Neural crest cell (in vitro differentiated cells): ENCODE measurements at places on chromosomes 3 and 15. TPM values are rescaled to one million over a fixed set of nuclear protein-coding genes. Genes with fewer than 3 reads are reported as not detected.
A peak's percentile ranks its signal among the peaks of the same experiment; 100 is the strongest.

The SLC7A14 gene
- 0.07 and 0.09 TPM in 2 replicates for total RNA-seq

GRCh38 chr15:76575679-76576078 is 239.1 kb downstream of the ISL2 start:
- no peak for DNase-seq
- H3K27me3 ChIP-seq: no peaks in the 10 kb centered on the region
- H3K36me3 ChIP-seq: peaks cover 6% of the 10 kb centered on the region
- H3K4me1 ChIP-seq: no peaks in the 10 kb centered on the region

DNA sequence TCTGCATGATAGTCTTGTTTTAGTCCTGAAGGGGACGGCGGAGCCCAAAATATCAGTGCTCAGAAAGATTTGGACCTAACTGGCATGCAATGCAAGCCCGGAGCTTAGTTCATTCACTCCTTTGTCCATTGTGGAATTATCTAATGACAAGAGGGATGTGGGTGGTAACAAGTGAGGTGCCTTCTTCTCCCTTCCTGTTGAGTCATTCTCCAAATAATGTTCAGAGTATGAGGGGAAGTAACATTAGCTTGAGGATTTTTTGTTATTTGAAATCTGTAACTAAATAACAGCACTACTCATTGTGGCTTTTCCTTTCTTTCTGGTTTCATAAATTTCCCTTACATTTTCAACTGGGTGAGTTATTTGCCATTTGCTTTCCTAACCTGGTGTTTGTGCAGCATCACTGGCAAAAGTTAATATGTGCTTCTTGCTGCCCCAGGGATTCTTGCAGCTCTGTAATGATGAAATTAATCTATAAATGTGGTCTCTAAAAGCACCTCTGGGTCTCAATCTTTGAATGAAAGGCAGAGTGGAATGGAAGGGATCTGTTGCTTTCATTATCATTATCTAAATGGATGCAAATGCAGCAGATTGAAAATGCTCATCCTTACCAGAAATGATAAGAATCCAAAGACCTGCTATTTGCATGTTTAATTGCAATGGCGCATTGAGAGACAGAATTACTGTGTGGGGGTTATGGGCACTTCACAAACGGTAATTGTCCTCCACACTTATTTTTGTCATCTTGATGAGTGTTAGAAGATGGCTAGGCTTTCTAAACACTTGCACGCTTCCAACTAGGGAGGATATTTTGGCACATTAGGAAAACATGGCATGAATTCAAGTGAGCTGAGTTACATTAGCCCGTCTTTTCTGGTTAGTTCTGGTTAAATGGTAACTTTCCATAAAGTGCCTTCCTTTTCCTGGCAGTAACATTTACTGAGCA is 89.9 kb upstream of the MITF start:
- H3K4me1 ChIP-seq: peaks cover 7% of the 10 kb centered on the region
- no peak overlapping the region for H3K27ac ChIP-seq
- no peaks in the 10 kb centered on the region for H3K36me3 ChIP-seq
- no peaks in the 10 kb centered on the region for H3K27me3 ChIP-seq

The BSN gene
- 6.1 and 6.5 TPM in 2 replicates for total RNA-seq

The FILIP1L gene
- total RNA-seq: 9.8 TPM in 2 replicates

The CYP1A2 gene
- not detected in 2 replicates for total RNA-seq

The KCNMB3 gene
- total RNA-seq: 3.1 and 3.3 TPM in 2 replicates

The SEMA6D gene
- 11.1 and 11.8 TPM in 2 replicates for total RNA-seq

- peaks cover 7% of the 10 kb centered on the region for H3K27me3 ChIP-seq
- no peak overlapping the region for H3K4me3 ChIP-seq
- H3K36me3 ChIP-seq: no peaks in the 10 kb centered on the region
- H3K27ac ChIP-seq: peak overlapping the region; percentile 82
- no peak for DNase-seq
- H3K4me1 ChIP-seq: peaks cover 10% of the 10 kb centered on the region
Observed at GRCh38 chr3:134419214-134419959, 45.1 kb upstream of the AMOTL2 start.

The ACKR2 gene
- 0.20 and 0.56 TPM in 2 replicates for total RNA-seq

The FGD5 gene
- 0.27 and 0.61 TPM in 2 replicates for total RNA-seq

DNA sequence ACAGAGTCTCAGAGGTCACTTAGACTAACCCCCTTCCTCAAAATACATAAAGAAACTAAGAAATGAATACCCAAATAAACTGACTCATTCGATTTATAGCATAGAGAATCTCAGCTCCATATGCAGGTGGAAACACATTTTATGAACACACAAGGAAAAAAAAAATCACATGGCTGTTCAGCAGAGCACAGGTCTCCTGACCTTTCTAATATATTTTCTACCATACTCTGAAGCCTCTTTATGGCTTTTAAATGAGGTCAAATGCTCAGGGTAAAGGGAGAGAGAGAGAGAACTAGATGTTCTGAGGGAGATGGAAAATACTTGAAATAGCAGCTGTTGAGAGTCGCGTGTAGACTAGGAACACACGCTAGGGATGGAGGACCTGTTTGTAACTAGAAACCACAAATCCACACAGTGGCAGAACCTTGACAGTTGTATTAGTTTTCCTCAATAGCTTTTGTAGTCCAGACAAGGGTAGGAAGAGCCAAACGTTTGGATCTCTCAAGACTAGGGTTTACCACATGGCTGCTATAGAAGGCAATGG is 165.3 kb downstream of the FMN1 start:
- no peak overlapping the region for H3K4me3 ChIP-seq
- H3K27ac ChIP-seq: no peak overlapping the region
- no peak for DNase-seq
- no peaks in the 10 kb centered on the region for H3K27me3 ChIP-seq
- H3K36me3 ChIP-seq: peaks cover 2% of the 10 kb centered on the region

- no peaks in the 10 kb centered on the region for H3K27me3 ChIP-seq
- no peak for DNase-seq
- H3K4me3 ChIP-seq: no peak overlapping the region
- H3K4me1 ChIP-seq: no peaks in the 10 kb centered on the region
Observed at GRCh38 chr15:61906961-61907752, 153.1 kb downstream of the VPS13C start.

DNA sequence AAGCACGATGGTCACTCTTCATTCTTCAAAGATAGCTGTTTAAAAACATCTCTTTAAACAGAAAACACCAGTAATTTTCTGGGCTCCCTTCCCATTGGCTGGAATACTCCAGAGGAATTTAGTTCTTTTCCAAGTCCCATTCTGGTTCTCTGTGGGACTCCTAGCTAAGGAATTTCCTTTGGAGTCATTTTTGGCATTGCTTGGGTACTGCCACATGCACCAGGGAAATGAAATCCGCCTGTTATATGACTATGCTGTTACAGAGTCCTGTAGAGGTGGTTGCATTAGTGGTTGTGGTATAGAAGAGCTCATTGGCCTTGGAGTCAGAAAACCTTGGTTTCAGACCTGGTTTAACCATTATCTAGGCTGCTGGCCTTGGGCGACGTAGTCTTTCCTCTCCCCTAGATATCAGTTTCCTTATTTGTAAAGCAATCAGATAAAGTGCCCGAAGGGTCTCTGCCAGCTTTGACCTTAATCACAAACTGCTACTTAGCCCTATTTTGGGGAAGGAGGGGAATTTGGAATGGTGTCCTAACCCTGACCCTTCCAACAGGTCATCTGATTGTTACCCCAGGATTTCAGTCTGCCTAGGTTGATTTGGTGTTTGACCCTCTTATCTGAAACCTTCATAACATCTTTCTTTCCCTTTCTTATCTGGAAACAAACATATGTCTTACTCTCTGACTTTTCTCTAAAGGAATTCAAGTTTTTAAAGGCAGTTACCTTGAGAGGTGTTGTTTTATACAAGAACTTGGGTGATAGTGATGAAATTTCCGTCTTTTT is 13.4 kb downstream of the RTP1 start:
- peaks cover 5% of the 10 kb centered on the region for H3K36me3 ChIP-seq
- H3K27me3 ChIP-seq: no peaks in the 10 kb centered on the region
- no peak for DNase-seq
- no peak overlapping the region for H3K27ac ChIP-seq
- peaks cover 7% of the 10 kb centered on the region for H3K4me1 ChIP-seq
